ENCODE measurements at places on chromosomes 3 and 15.

DNA sequence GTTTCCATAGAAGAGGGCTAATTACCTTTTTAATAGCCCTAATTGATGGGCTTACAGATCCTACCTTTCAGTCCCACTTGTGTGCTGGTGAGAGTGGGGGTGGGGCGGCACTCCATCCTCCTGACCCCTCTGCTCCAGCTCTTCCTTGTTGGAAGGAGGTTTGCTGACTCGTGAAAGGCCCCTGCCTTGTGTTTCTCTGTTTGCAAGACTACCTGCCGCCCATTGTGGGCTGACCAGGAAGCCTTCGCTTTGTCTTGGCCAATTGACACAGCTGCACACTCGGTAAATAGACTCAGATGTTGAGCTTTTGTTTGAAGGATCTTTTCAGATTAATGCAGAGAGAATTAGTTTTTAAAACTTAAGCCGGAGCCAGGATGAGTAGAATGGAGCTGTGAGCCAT is 197.3 kb upstream of the HES1 start:
- DNase-seq, result no peak

GRCh38 chr15:55407498-55408011 is 604 bp downstream of the CCPG1 start:
- no peak for DNase-seq

DNA sequence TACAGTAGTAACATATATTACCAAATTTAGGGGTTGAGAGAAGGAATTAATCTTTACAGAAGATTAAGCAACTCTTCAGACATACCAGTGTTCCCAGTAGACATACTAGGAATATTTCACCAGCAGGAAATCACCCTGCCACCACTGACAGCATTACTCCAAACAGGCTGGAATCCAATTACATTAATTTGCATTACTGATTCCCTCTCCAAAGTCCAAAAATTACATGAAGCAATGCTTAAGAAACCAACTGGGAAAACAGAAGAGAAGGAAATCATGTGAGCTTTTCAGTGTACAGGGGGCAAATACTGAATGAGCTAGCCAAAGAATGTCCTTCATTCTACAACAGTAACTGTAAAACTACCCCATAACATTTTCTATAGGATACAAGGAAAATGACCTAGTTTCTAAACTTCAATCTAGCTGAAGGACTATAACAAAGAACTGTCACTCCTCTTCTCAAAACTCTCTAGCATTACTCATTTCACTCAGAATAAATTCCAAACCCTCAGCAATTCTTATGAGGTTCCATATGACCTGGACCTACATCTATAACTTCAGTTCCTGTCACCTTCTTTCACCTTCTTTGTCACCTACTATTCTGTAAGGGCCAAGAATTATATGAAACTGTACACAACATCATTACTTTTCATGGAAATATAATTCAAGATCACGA is 72.7 kb downstream of the INO80 start:
- no peak for DNase-seq

- DNase-seq, result no peak
Observed at GRCh38 chr3:65993134-65993900, 45.4 kb downstream of the MAGI1 start.

- no peak for DNase-seq
Observed at GRCh38 chr3:148997623-148998022, 6.3 kb downstream of the GYG1 start.

GRCh38 chr15:69593488-69593887 is 140.9 kb downstream of the RPLP1 start:
- no peak for DNase-seq

GRCh38 chr15:65818927-65819562 is 27.0 kb upstream of the DENND4A start:
- no peak for DNase-seq

DNA sequence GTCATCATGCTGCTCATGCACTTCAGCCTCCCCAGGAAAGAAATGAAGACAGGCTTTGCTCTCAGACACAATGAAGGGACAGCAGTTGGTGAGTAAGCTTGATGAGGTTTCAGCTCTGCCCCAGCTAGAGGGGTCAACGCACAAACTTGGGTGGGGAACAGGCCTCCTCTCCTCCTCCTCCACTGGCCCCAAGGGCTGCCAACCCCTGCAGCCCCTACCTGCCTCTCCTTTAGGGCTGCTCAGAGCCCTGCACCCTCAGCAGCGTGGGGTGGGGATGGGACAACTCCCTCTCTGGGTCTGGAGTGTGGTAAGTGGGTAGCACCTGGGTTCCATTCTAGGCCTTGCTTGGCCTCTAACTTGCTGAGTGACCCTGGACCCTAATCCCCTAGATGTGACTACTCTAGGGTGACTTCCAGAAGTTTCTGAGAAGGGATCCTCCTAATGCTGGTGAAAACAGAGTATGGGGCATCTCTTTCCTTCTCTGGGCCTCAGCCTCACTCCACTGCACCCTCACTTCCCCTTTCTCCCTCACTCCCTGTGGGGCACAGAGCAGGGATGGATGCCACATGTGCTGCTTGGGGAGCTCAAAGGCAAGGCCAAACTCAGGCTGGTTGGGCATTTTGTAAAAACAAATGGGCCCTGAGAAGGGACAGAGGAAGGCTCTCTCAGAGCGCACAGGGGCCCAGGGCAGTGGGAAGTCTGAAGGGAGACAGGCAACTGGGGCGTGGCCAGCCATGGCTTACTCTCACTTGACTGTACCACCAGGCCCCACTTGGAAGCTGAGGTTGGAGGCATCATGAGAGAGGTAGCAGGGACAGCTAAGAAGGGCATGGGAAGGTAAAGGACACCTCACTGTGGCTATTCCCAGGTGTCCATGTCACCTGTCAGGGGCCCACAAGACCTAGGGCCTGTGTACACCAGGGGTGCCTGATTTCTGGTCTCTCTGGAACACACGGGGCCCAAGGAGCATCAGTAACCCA is 64.0 kb downstream of the SYNM start:
- no peak for DNase-seq

Measured in T1000 (cell line).